ENCODE measurements at places on chromosomes 11 and 22.

GRCh38 chr11:91979775-91980174 is 244.8 kb upstream of the FAT3 start:
- DNase-seq: no peak

- no peak for DNase-seq
Measured at GRCh38 chr22:24901448-24901847, 45.0 kb downstream of the LHFPL7 start.

GRCh38 chr11:84905411-84905810 is 721.7 kb downstream of the DLG2 start:
- DNase-seq: no peak

GRCh38 chr11:75823946-75824345 is 8.9 kb downstream of the UVRAG start:
- DNase-seq: no peak

DNA sequence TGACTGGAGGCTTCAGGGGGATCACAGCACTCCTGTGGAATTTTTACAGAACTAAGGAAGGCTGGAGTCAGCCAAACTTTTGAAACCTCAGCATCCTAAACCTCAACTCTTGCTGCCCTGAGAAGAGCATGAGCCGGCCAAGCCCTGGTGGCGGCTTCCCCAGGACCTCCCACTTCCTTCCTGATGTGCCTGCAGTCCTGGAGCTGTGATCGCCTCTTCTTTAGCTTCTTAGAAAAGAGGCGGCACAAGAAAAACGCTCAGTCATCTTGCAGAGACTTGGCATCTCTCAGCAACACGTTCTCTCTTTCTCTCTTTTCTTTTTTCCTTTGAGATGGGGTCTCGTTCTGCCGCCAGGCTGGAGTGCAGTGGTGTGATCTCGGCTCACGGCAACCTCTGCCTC is 40.4 kb upstream of the AMPD3 start:
- DNase-seq: no peak

- DNase-seq: no peak
Measured at GRCh38 chr11:68431984-68432645, 28.4 kb upstream of the PPP6R3 start.

DNA sequence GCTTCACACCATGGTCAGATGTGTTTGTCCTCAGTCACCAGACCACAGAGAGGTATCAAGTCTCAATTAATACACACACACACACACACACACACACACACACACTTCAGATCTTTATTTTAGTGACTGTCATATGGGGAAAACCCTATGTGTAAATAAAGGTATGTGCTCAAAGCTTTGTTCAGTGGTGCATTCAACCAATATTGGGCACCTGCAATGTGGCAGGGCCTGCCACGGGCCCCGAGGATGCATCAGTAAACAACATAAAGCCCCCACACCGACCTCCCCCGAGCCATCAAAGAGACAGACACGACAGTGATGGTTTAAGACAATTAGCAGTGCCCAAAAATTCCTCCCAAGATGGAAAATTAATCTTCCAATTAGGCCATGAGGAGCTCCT is 51.6 kb downstream of the SHANK2 start:
- no peak for DNase-seq

- no peak for DNase-seq
Measured at GRCh38 chr11:100883830-100884229, 196.7 kb downstream of the ARHGAP42 start.

GRCh38 chr11:81634483-81634882 is 1099.2 kb downstream of the FAM181B start:
- no peak for DNase-seq

DNA sequence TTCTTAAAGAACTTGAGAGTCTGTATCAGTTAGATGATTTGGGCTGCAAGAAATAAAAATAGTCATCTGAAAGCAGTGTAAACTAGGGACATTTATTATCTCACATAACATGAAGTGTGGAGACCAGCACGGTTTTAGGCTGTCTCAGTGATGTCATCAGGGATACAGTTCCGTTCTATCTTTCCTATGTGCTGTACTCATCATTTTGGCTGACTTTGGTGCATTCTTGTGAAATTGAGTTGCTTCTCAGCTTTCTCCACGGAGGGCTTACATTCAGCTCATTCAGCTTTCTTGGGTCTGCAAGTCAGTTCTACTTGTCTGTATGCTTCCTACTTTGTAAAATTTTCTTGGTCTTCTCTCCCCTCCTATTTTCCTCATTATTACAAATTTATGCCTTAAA is 51.8 kb upstream of the LIN7C start:
- DNase-seq: no peak

- DNase-seq: no peak
Measured at GRCh38 chr22:22917377-22917776, 29.8 kb downstream of the IGLL5 start.

GRCh38 chr11:62905927-62906531 is 15.1 kb downstream of the CHRM1 start:
- DNase-seq: peak; percentile 79

- DNase-seq: peak; percentile 2
Measured at GRCh38 chr11:105577641-105578040, 32.2 kb upstream of the GRIA4 start.

DNA sequence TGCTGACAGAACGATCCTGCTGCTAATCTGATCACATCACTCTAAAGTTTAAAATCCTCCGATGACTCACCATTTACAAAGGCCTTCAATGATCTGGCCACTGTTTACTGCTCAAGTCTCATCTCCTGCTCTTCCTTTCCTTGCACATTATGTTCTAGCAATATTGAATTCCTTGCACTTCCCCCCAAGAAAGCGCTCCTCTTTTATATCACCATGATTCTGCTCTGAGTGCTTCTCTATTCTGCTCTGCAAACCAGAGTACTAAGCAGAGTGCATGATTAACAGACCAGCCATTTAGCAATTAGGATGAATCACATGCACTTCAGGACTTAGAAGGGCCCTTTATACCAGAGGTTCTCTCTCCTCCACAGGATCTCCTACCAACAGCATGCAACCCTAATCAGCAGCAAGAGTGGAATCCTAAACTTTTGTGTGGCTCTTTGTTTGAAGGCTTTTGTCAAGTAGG is 1122.8 kb upstream of the CCDC90B start:
- no peak for DNase-seq

Data from RWPE1 (cell line).